Naive thymus-derived CD4-positive, alpha-beta T cell (primary cell): ENCODE measurements at places on chromosomes 12 and 14. TPM values are rescaled to one million over a fixed set of nuclear protein-coding genes. Genes with fewer than 3 reads are reported as not detected.

- H3K27ac ChIP-seq, result no peak overlapping the region
- DNase-seq, result no peak
Observed at GRCh38 chr14:34662561-34663088, 32.7 kb upstream of the SNX6 start.

VWF gene
- 0.34 TPM for total RNA-seq

DNA sequence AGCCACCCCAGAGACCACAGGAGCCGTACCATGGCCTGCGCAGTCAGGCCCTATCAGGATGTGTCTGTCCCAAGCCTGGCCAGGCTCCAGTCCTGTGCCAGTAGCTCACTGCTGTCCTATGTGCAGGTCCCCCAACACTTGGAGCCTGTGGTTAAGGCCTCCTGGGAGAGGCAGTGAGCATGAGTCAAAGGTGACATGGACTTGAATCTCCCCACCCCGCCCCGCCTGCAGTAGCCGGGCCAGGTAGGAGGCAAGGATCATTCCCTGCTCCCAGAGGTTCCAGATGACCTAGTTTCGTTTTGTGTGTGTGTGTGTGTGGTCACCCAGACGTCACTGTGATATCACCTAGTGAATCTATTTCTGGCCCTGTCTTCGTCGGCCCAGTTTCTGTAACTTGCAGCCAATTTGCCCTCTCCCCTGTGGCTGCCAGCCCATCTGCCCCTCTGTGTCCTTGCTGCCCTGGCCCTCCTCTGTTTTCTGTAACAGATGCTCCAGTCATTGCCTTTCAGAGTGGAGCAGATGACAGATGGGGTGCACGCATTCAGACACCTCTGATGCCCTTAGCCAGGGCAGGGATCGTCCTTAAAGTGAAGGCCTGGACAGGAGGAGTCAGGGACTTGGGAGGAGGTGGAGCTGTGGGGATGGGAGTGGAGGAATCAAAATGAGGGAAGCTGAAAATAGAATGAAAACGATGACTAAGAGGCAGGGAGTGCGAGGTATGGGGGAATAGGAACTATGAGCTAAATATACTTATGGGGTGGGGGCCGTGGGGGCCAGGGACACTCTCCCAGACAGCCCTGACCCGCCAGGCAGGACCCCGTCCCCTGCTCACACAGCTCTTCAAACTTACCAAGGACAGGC is 37.4 kb downstream of the SLC6A12 start:
- no peaks in the 10 kb centered on the region for H3K36me3 ChIP-seq
- H3K4me1 ChIP-seq, result no peaks in the 10 kb centered on the region
- no peak overlapping the region for H3K4me3 ChIP-seq
- H3K27me3 ChIP-seq, result no peaks in the 10 kb centered on the region

DNA sequence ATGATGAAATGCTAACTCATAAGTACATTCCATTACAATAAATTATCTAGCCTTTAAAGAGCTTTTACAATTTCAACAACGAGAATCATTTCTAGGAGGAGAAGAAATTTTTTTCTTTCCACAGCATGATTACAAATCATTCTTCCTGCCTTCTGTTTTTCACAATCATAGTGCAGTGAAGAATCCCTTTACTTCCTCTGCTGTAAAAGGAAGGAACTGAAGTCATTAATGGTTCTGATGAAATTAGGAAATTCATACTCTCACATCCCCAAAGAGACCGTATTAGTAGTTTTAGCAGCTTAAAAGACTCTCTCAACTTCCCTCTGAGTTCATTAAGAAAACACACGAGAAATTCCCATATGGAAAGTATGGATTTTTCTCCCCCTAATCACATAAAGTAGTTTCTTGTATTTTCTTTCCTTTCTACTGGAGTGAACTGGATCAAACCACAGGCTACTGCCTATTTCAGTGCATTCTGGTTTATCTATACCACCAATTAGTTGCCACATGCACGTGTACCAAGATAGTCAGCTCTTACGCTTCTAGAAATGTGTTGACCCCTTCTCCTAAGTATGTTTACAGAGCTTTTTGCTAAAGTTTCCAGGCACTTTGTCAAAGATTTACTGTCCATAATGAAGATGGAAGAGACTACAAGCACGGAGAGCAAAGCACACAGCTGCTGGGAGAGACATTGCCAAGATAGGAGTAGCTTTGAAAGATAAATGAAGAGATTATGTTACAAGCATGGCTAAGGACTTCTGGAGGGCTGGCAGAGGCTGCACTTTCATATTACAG is 58.9 kb upstream of the KITLG start:
- no peaks in the 10 kb centered on the region for H3K36me3 ChIP-seq
- no peak overlapping the region for H3K27ac ChIP-seq
- no peak for DNase-seq

DNA sequence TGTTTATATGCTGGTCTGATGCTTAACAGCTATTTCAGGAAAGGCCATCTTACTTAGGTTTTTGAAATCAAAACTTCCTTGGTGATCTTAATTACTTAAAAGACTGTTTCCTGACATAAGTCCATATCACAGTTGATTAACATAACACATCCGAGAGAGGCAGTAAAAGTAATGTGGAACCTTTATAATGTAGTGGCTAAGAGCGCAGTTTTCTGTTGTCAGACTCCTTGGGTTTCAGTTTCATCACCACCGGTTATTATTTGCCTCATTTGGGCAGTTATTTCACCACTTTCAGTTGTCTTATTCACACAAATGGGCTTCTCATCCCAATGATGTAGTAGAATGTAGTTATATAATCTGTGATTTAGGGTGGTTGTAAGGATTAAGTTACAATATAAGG is 30.9 kb downstream of the TBC1D15 start:
- no peaks in the 10 kb centered on the region for H3K27me3 ChIP-seq
- H3K4me1 ChIP-seq, result peaks cover 6% of the 10 kb centered on the region
- H3K4me3 ChIP-seq, result no peak overlapping the region
- H3K27ac ChIP-seq, result no peak overlapping the region

DNA sequence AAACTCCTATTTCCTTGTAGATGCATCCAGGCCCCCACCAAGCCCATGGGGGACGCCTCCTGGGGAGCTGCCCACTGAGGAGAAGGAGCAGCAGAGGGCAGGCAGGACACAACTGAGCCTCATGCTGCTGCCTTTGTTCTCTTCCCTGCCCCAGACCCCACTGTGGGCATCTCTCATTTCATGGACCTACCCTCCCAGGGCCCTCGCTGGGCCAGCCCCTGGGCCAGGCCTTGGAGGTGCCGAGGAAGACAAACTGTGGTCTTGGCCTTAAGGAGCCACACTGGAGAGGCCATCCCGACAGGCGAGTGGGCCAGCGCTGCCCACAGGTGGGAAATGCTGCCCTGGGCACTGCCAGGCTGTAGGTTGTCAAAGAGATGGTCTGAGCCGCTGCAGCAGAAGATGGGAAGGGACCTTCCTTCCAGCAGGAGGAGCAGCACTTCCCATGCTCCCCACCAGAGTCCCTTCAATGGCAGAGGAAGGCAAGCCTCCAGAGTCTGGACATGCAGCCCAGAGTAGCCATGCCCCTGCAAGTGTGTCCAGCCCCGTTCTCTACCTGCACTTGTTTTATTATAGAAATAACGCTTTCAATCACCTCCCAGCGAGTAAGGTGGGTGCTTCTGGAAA is 147.4 kb downstream of the BCL11B start:
- no peak overlapping the region for H3K27ac ChIP-seq
- DNase-seq, result no peak
- no peaks in the 10 kb centered on the region for H3K36me3 ChIP-seq
- H3K4me1 ChIP-seq, result peaks cover 5% of the 10 kb centered on the region
- H3K27me3 ChIP-seq, result no peaks in the 10 kb centered on the region
- no peak overlapping the region for H3K4me3 ChIP-seq

GRCh38 chr14:58428118-58428683 is 682 bp downstream of the KIAA0586 start:
- H3K36me3 ChIP-seq, result peaks cover 17% of the 10 kb centered on the region
- no peak for DNase-seq
- peaks cover 17% of the 10 kb centered on the region for H3K4me1 ChIP-seq
- no peaks in the 10 kb centered on the region for H3K27me3 ChIP-seq
- H3K27ac ChIP-seq, result peak overlapping the region; percentile 93

DNA sequence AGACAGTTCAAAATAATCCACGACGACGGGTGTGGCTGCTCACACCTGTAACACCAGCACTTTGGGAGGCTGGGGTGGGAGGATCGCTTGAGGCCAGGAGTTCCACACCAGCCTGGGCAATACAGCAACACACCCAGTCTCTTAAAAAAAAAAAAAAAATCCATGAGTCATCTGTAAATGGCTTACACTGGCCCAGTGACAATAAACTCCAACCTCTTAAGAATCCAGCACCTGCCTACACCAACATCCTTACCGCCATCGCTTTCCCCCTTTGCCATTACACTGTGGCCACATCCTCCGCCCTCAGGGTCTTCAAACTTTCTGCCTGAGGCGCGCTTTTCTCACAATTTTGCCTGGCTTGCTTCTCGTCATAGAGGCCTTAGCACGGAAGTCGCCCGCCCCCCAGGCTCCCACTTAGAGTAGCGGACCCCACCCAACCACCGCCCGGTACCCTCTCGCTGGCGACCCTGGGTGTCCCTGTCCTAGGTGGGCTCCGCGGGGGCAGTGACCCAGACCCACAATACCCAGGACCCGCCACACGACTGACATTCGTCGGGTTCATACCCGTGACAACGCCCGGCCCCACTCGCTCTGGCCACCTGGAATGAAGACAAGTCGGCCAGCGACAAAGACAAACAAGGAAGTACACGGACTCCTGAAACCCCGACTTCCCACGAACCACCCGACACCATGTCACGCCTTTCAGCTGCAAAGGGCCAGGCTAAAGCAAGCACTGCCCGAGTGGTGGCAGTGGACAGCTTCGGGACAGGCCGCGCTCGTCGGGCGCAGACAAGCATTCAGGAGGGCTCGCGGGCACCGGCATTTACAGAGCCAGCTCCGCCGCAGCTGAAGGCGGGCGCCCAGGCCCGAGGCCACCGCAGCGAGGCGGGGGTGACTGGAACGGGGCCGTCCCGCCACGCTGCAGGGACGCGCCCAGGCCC is 636 bp downstream of the GOLGA3 start:
- no peak for DNase-seq
- H3K36me3 ChIP-seq, result no peaks in the 10 kb centered on the region
- H3K27ac ChIP-seq, result peak overlapping the region; percentile 99
- peaks cover 8% of the 10 kb centered on the region for H3K4me1 ChIP-seq

GRCh38 chr12:47910486-47910885 is 5.7 kb upstream of the VDR start:
- H3K4me1 ChIP-seq, result peaks cover 1% of the 10 kb centered on the region
- no peaks in the 10 kb centered on the region for H3K27me3 ChIP-seq
- H3K27ac ChIP-seq, result no peak overlapping the region
- H3K4me3 ChIP-seq, result no peak overlapping the region

EFS gene
- total RNA-seq, result not detected

DNA sequence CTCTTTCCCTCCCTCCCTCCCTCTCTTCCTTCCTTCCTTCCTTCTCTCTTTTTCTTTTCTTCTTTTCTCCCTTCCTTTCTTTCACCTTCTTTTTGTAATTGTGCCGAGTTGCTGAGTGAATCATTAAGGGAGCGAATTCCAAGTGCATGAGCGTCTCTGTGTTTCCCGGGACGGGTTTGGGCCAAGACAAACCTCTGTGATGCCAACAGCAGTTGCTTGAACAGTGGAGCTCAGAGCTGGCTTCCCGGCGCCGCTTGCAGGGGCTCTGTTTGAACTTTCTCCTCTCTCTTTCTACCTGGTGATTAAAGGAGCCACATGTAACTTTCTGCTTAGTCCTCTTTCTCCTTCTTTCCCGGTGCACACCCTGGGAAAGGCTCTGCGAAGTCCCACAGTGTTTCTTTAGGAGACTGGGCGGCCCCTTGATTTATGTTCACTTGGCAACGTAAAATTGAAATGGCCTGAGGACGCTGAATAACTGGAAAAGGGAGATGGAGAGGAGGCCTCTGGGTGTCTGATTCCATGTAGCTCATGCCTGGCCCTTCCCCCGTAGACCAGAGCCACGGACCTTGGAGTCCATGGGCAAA is 33.7 kb upstream of the MAP1LC3B2 start:
- H3K27me3 ChIP-seq, result no peaks in the 10 kb centered on the region
- no peak overlapping the region for H3K4me3 ChIP-seq
- DNase-seq, result no peak
- H3K27ac ChIP-seq, result no peak overlapping the region
- no peaks in the 10 kb centered on the region for H3K36me3 ChIP-seq
- no peaks in the 10 kb centered on the region for H3K4me1 ChIP-seq

OR4E2 gene
- not detected for total RNA-seq

NDRG2 gene
- total RNA-seq, result 36.8 TPM

TTC6 gene
- total RNA-seq, result not detected in 2 replicates

GRCh38 chr12:110689281-110690126 is 589 bp upstream of the HVCN1 start:
- peak; percentile 35 for DNase-seq
- peak overlapping the region; percentile 77 for H3K4me3 ChIP-seq
- peaks cover 1% of the 10 kb centered on the region for H3K36me3 ChIP-seq

DNA sequence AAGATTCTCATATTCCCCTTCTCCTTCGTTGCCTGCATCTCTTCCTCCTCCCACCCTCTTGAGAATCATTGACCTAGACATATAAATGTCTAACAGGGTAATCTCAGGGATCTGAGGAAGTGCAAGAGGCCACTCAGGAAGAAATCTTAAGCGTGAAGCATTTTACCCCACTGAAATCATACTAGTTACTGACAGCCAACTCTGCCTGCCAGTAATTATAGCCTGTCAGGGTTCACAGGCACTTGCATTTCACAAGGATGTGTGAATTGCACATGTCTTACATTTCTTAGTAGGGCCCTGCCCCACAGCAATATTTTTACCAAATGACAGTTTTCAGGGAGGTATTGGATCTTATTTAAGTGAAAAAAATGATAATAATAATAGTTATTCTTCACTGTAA is 127.2 kb downstream of the SLC15A5 start:
- H3K4me3 ChIP-seq, result no peak overlapping the region
- H3K27ac ChIP-seq, result no peak overlapping the region
- DNase-seq, result no peak
- H3K36me3 ChIP-seq, result no peaks in the 10 kb centered on the region

GRCh38 chr12:98769068-98769467 is 124.0 kb downstream of the APAF1 start:
- no peak overlapping the region for H3K4me3 ChIP-seq
- no peaks in the 10 kb centered on the region for H3K4me1 ChIP-seq
- H3K27me3 ChIP-seq, result no peaks in the 10 kb centered on the region
- no peak overlapping the region for H3K27ac ChIP-seq

C12orf54 gene
- not detected for total RNA-seq

KRT1 gene
- not detected for total RNA-seq
